CD4-positive, alpha-beta T cell treated with Interleukin-10 for 1 hour (primary cell): ENCODE measurements at places on chromosomes 7 and 10.
A peak's percentile ranks its signal among the peaks of the same experiment; 100 is the strongest.

DNA sequence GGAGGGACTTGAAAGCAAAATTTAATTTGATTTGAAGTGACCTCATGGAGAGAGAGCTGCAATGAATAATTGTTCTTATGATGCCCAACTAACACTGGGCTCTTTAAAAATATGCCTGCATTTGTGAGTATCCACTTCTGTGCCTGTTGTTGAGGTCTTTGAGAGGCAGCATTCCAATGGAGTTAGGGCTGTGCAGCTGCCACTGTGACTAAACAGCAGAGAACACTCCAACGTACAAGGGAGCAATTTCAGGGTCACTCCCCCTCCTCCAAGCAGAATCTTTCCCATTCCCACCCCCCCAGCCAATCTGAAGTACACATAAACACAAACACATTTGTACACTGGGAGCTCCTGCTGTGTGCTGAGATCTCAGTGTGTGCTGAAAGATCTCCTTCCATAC lies 28.0 kb upstream of the GSAP start:
- DNase-seq = no peak

DNA sequence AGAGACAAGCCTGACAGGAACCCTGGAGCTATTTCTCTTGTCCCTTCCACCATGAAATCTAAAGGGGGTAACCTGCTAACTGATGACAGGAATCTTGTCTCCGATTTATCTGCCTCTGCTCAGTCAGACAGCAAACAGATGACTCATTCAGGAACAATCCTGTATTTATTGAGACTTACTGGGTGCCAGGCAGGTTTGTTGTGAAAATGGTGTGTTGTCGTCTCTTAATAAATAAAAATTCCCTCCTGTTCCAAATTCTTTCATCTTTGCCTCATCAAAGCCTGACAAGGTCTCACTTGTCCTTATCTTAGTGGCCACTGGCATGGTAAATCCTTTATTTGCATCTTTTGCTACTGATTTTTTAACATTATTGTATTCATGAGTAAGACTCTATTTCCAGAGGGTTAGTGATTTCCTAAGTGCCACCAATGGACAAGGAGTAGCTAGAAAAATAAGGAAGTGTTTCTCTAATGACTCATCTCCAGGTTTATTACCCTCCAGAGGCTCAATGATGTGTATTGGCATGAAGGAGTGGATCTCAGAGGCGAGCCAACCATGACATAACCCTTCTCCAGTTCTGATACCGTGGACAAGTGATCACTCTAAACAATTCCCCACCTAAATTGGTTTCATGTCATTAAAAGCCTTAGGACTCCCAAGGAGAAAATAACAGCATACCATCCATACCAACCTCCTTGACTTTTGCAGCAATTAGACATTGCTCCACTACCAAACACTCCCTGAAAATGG lies 724.0 kb downstream of the GRID1 start:
- DNase-seq = no peak

DNA sequence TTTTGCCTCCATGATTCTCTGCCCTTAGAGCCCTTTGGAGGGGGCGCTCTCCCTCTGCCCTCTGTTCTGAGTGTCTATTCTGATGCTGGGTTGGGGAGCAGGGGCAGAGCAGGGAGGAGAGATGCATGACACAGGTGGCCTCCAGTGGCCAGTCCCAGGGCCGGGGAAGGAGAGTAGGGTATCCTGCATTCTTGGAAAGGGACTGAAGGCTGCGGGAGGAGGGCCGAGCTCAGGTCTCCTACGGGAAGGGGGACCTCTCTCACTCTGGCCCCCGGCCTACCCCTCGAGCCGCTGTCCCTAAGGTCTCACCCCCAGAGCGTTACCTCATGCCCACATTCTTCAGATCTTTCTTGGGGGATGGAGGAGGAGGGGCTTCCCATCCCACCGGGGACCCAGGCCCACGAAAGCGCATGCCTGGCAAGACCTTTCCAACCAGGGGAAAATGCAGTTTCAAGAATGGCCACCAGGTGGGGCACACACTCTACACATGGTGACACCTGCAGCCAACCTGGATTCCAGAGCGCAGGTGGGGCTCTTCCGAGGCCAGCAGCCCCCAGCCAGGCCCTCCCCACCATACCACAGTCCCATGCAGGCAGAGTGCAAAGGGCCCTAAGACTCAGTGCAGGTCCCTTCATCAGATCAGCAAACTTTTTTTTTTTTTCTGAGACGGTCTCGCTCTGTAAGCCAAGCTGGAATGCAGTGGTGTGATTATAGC lies 86.4 kb downstream of the MYL10 start:
- peak; percentile 66 for DNase-seq

DNA sequence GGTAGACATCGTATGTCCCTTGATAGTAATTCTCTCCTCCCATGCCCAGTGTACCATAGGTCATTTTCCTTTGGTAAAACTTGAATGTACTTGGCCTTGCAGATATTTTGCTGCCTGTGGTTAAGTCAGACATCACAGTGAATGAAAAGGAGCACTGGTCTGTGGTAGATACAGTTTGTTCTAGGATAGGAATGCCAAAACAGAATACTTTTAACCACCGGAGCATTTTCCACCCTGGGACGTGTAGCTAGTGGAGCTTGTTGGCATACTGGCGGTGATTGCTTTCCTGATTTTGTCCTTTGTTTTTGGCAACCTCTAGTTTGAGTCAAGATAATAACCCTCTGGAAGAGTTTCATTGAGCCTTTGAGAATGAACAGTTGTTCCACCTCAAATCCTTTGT lies 92.0 kb upstream of the BMPER start:
- DNase-seq = no peak

DNA sequence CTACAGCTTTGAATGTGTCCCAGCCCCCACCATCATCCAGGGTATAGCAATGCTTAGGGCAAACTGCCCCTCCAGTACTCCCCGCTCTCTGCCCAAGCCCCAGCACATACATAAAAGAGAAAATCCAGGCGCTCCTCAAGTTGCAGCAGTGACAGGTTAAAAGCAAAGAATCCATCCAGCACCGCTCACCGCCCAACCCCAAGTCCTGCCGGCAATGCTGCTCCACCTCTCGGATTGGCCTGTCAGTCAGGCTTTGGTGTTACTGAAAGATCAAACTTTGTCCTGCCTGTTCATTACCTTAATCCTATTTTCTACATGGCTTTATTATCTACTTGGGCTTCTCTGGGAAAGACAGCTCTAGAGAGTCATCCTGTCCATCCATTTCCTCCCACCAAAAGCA lies 31.9 kb downstream of the DPCD start:
- no peak for DNase-seq

DNA sequence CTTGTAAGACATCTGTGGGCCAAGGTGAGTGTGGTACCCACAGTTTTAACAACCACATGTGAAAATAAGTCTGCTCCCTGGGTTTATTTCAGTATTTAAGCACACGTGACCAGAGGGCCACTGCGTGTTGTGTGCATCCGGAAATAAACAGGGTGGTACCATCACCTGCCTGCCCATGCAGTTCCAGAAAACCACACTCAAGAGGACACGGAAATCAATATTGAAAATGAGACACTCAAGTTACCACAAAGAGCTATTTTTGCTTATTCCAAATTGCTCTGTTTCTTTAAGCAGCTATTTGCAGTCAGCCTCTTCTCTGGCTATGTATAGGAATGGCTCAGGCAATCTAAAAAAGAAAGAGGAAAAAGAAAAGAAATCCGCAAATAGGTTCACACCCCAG lies 71.8 kb upstream of the LOXL4 start:
- peak; percentile 44 for DNase-seq

GRCh38 chr10:62561151-62561550 lies 187.0 kb downstream of the ZNF365 start:
- DNase-seq = no peak
